ENCODE measurements at places on chromosomes 3 and 15.

GRCh38 chr3:119637679-119638477 is 22.5 kb downstream of the POPDC2 start:
- DNase-seq, result no peak

GRCh38 chr3:124063197-124063909 is 71.4 kb upstream of the ROPN1 start:
- DNase-seq, result no peak

GRCh38 chr3:50418850-50419249 is 59.5 kb upstream of the TMEM115 start:
- no peak for DNase-seq

DNA sequence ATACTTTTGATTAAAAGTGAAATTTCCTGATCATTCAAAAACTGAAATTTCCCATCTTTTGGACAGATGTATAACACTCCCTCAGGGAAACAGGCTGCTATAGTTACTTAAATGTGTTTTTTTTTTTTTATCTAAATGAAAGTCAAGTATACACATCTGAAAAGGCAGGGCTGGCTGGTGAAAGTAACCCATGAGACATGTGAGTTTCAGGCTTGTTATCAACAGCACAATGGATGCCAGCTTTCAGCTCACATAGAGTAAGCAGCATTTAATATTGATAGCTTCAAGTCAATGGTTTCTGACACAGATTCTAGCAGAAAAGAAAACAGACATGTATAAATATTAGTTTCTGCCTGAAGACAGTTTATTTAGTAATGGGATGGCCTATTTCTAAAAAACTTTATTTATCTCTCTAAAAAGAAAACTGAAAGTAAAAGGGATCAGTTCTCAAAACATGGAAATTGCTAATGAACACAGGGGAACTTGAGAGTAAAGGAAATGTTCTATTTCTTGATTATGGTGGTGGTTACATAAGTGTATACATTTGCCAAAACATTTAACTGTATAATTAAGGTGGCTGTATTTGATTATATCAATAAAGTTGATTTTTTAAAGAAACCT is 89.7 kb upstream of the CMC1 start:
- DNase-seq, result no peak

DNA sequence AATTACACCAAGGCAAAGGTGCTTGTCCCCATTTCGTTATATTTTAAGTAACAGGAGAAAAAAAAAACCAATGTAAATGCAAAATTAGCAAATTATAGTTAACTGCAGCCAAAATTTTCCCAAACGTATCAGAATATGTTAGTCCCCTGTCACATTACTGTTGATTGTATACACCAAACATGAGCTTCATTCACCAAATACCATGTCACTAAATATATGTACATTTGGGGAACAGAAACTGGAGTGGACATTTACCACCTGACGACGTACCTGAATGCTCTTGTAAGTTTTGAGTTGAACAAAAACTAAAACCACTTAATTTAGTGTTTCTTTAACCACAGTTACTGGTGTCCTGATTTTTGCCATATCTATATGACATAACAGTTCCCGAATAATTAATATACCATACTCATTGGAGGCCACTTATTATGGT is 3.3 kb upstream of the FOXP1 start:
- DNase-seq, result no peak

GRCh38 chr3:154656486-154656885 is 226.5 kb upstream of the GPR149 start:
- DNase-seq, result no peak

DNA sequence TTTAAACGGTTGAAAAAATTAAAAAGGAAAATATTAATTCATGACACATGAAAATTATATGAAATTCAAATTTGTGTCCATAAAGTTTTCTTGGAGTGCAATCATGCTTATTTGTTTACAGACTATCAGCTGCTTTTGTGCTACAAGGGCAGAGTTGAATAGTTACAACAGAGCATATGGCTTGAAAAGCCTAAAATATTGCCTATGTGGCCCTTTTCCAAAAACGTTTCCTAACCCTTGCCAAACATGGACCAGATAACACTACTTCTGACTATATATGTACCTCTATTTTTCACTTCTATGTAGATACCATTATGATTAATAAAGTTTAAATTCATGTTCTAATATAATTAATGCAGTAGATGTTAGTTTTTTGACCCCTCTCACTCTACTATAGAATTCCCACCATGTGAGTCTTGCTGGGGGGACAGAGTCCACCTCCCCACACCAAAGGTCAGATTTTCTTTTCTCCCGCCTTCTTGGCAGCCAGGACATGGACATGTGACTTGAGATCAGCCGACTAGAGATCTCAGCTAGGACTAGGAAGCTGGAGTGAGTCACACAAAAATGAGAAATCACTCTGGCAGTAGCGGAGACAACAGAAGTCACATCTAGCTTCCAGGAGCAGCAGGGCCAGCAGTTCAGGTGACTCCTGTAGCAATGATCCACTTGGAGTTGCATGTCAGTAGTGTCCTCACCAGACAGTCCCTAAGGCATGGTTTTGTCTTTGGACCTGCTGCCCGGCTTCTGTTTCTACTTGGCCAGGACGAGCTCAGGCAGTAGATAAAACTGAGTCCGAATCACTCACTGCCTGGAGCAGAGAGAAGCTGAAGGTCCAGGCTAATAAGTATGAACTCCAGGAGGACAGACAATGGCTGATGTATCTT is 22.4 kb downstream of the CIAO2A start:
- no peak for DNase-seq

DNA sequence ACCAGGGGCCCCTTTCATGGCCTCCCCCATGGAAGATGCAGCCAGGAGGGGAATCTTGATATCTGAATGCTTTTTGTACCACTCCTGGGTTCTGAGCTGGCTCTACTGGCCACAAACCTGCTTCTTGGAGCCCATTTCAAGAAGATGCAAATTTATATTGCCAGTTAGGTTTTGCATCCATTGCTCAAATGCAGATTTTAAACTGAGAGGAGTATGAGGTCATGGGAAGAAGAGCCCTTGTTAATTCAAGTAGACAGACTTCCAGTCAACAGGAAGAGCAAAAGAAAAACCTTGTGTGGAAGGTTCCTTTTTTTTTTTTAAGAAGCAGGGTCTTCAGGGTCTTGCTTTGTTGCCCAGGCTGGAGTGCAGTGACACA is 133.5 kb downstream of the PDZRN3 start:
- DNase-seq, result no peak

DNA sequence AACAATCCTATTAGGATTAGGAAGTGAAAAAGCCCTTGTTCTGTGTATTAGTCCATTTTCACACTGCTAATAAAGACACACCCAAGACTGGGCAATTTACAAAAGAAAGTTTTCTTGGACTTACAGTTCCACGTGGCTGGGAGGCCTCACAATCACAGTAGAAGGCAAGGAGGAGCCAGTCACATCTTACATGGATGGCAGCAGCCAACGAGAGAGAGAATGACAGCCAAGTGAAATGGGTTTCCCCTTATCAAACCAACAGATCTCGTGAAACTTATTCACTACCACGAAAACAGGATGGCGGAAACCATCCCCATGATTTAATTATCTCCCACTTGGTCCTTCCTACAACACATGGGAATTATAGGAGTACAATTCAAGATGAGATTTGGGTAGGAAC is 248.2 kb upstream of the KCNMB2 start:
- no peak for DNase-seq

GRCh38 chr3:67995206-67995605 is 340.8 kb upstream of the SUCLG2 start:
- no peak for DNase-seq

- no peak for DNase-seq
These were observed 37.6 kb upstream of the WDR49 start for GRCh38 chr3:167691366-167691765.

DNA sequence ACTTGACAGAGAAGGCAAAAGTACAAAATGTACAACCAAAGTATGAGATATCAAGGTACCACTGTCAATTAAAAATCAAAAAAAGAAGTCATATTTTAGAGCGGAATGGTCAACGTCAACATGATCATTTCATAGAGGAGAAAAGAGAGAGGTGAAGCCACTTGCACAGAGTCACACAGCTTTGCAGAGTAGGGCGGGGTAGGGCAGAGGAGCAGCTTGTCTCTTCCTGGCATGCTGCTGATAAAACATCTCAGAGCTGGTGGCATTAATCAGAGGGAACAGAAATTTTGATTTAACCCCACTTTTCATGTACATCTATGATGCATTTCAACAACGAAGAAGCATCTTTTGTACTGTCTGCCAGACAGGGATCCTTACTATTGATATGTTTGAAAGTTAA is 5.2 kb upstream of the IGF1R start:
- no peak for DNase-seq

DNA sequence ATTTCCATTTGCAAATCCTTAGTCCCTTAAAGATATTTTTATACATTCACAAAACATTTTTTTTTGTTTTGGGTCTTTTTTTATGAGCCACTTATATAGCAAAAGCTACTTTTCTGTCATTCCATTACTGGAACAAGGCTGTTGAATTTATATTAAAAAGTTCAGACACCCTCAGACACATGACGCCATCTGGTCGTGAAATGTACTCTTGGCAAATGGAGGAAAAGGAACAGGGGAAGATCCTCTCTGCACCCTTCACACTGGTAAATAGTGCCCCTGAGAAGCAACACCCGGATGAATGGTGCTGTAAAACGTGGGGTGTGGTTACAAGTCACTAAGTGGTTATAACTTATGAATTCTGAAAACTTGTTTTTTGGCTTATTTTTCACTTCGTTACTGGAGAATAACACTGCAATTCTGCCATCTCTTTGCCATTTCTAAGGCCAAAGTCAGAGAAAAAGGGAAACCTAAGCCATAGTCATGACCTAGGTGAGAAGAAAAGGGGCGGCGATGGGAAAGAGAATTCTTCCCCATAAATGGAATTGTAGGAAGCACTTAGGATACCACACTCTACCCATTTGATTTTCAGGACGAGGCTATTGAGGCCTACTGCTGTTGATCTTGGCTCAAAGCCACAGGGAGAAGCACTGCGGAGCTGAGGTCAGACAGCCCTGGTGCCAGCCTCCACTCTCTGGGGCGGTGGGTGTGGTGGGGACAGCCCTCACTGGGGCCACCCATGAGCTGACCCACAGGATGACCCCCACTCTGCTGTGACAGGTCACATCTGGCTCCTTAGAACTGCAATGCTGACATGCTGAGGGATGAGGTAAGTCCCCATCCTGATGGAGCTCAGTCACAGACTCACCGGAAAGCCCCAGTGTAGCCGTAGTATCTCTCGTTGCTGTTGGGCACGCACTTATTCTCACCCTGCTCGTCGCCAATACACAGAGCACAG is 21.9 kb downstream of the LTF start:
- DNase-seq, result no peak

GRCh38 chr3:184908859-184909258 is 96.9 kb downstream of the VPS8 start:
- no peak for DNase-seq

DNA sequence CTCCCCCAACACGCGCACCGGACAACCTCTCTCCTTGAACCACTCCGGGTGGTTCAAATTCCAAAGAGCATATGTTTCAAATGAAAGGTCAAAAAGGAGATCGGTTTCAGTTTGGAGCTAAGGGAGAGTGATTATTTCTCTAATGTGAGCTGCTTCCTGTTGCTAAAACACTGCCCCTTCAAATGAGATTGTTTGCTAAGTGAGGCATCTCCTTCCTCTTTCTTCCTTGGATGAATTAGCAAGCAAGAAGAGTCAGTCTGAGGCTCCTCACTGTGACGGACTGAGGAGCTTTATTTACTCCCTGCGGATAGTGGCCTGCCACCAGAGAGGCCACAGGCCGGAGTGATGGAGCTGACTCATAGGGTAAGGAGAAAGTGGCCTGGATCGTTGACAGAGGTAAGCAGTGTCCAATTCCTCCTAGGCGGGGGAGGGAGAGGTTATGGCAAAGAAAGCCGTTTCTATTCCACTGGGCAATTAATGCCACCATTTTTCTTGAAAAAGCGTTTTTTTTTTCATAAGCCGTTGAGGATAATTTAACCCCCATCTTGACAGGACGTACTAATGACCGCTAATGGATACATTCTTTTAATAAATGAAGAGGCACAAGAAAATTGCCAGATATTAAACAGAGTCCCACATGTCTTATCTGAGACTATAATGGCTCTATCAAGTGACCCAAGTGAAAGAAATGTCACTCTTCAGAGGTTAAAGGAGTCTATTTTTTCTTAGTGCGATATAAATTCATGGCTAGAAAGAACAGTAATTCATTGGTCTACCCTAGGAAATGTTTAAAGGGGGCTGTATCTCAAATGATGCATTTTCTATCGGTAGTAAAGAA is 167.0 kb upstream of the ANKRD28 start:
- DNase-seq, result no peak

DNA sequence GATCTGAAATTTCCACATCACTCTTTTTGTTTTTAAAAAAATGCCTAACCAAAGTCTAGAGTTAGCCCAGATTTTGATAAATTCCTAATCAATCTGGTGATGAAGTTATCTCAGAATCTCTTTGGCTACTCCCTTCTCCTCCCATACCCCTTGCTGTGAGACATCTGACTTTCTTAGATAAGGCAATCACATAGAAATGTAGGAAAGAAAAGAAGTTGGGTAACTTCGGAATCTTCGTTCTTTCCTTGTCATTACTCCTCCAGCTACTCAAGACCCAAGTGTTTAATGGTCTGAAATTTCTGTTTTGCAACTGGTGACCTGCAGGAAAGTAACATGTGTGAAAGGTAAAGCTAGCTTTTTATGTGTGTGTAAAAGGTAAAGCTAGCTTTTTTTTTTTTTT is 37.8 kb downstream of the MYL3 start:
- no peak for DNase-seq

GRCh38 chr3:154182975-154183374 is 61.8 kb downstream of the ARHGEF26 start:
- no peak for DNase-seq

DNA sequence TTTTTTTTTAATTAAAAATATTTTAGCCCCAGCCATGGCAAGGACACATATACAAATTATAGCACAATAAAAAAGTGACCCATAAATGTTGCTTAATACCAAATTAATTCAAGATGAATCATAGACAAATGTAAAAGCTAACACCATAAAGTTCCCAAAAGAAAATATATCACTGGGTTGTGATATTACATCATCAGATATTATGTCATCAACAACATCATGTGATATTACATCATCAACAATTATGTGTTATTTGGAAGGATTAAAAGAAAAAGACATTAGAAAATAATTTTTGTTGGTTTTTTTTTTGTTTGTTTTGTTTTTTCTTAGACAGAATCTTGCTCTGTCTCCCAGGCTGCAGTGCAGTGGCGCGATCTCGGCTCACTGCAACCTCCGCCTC is 34.5 kb upstream of the ABHD10 start:
- DNase-seq, result no peak

- DNase-seq, result no peak
These were observed 13.6 kb upstream of the ONECUT1 start for GRCh38 chr15:52803467-52804306.

DNA sequence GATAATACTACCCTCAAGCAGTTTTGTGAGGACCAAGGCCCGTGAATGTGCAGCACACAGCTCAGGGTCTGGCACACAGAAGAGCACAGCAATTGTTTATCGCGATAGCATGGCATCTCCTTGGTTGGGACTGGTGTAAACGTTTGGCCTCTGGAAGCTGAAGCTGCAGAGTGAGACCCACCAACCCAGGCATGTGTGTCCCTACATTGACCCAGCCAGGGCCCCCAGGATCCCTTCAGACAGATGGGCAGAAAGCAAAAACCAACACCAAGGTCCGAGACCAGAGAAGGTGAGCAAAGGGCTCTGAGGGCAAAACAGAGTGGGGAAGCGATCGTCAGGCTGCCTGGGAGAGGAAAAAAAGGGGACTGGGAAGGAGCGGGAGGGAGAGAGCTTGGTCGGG is 12.6 kb upstream of the PSTPIP1 start:
- DNase-seq, result no peak

All from activated CD4-positive, CD25-positive, alpha-beta regulatory T cell treated with anti-CD3 and anti-CD28 coated beads, Interleukin-2, amount 50 U/mL, for 72 hours (primary cell).